Thoracic aorta endothelial cell (primary cell): ENCODE measurements at places on chromosomes 11 and 22. TPM values are rescaled to one million over a fixed set of nuclear protein-coding genes. Genes with fewer than 3 reads are reported as not detected.

MYO7A gene
- 0.14 and 0.27 TPM in 2 replicates for total RNA-seq

LRRC55 gene
- total RNA-seq: not detected in 2 replicates

INPP5J gene
- 0.13 and 0.29 TPM in 2 replicates for total RNA-seq

TMEM80 gene
- 10.8 and 13.1 TPM in 2 replicates for total RNA-seq

SCUBE2 gene
- 0.50 and 0.80 TPM in 2 replicates for total RNA-seq

TXN2 gene
- total RNA-seq: 27.9 and 35.6 TPM in 2 replicates

TENM4 gene
- 0.13 and 0.14 TPM in 2 replicates for total RNA-seq

BTG4 gene
- total RNA-seq: not detected in 2 replicates

FJX1 gene
- 24.9 and 28.1 TPM in 2 replicates for total RNA-seq

TRIM51 gene
- total RNA-seq: not detected in 2 replicates

MS4A6E gene
- not detected in 2 replicates for total RNA-seq

OTOG gene
- not detected in 2 replicates for total RNA-seq

ARAP1 gene
- total RNA-seq: 61.7 and 62.0 TPM in 2 replicates

FGF3 gene
- total RNA-seq: not detected in 2 replicates

ANO1 gene
- 0.27 TPM in 1 of 2 replicates, not detected in the other for total RNA-seq

C11orf52 gene
- total RNA-seq: 0.29 TPM in 1 of 2 replicates, not detected in the other

DEPDC7 gene
- 0.14 and 0.66 TPM in 2 replicates for total RNA-seq

OR5P2 gene
- not detected in 2 replicates for total RNA-seq

MISFA gene
- 0.13 and 0.65 TPM in 2 replicates for total RNA-seq

SPDYC gene
- total RNA-seq: not detected in 2 replicates

MMP7 gene
- 0.57 TPM in 1 of 2 replicates, not detected in the other for total RNA-seq

DBX1 gene
- not detected in 2 replicates for total RNA-seq

ACO2 gene
- total RNA-seq: 62.4 and 76.7 TPM in 2 replicates

SLC22A9 gene
- total RNA-seq: not detected in 2 replicates

FBLN1 gene
- 0.14 and 0.66 TPM in 2 replicates for total RNA-seq

PNPLA3 gene
- total RNA-seq: 1.1 and 6.4 TPM in 2 replicates

OR4A16 gene
- not detected in 2 replicates for total RNA-seq

P2RY2 gene
- 4.8 and 13.4 TPM in 2 replicates for total RNA-seq

LMO1 gene
- 0.40 TPM in 1 of 2 replicates, not detected in the other for total RNA-seq

UBQLNL gene
- 0.07 TPM in 1 of 2 replicates, not detected in the other for total RNA-seq

C1QTNF5 gene
- 43.1 and 51.7 TPM in 2 replicates for total RNA-seq

TIGD3 gene
- total RNA-seq: 0.13 and 0.14 TPM in 2 replicates

SCGB1D2 gene
- total RNA-seq: not detected in 2 replicates

ST13 gene
- 172 and 188 TPM in 2 replicates for total RNA-seq

TKFC gene
- total RNA-seq: 14.9 and 23.0 TPM in 2 replicates

PSMC3 gene
- total RNA-seq: 165 and 178 TPM in 2 replicates

KCNJ1 gene
- under 0.01 TPM in 1 of 2 replicates, not detected in the other for total RNA-seq

TTC28 gene
- total RNA-seq: 43.1 and 45.1 TPM in 2 replicates

OR10A2 gene
- not detected in 2 replicates for total RNA-seq

GGTLC3 gene
- total RNA-seq: not detected in 2 replicates

MS4A15 gene
- total RNA-seq: not detected in 2 replicates

WNT7B gene
- total RNA-seq: not detected in 2 replicates
